NCI-H460 (cell line): ENCODE measurements at places on chromosomes 3 and 15. TPM values are rescaled to one million over a fixed set of nuclear protein-coding genes. Genes with fewer than 3 reads are reported as not detected.

- DNase-seq, result no peak
Measured at GRCh38 chr15:26295336-26296085, 432.4 kb upstream of the ATP10A start.

GRCh38 chr3:31936420-31937060 lies 44.5 kb downstream of the OSBPL10 start:
- no peak for DNase-seq

- DNase-seq, result no peak
Measured at GRCh38 chr15:67832897-67833709, 6.7 kb downstream of the RNU6-1 start.

- no peak for DNase-seq
Measured at GRCh38 chr15:34613997-34614396, 30.5 kb upstream of the GOLGA8B start.

GRCh38 chr3:30524357-30525040 lies 81.9 kb upstream of the TGFBR2 start:
- no peak for DNase-seq

- no peak for DNase-seq
Measured at GRCh38 chr15:31004220-31004733, 12.8 kb upstream of the MTMR10 start.

GHSR gene
- total RNA-seq, result not detected in 2 replicates

CCR3 gene
- total RNA-seq, result not detected in 2 replicates
